ENCODE measurements at places on chromosomes 2 and 18. TPM values are rescaled to one million over a fixed set of nuclear protein-coding genes. Genes with fewer than 3 reads are reported as not detected.

DNA sequence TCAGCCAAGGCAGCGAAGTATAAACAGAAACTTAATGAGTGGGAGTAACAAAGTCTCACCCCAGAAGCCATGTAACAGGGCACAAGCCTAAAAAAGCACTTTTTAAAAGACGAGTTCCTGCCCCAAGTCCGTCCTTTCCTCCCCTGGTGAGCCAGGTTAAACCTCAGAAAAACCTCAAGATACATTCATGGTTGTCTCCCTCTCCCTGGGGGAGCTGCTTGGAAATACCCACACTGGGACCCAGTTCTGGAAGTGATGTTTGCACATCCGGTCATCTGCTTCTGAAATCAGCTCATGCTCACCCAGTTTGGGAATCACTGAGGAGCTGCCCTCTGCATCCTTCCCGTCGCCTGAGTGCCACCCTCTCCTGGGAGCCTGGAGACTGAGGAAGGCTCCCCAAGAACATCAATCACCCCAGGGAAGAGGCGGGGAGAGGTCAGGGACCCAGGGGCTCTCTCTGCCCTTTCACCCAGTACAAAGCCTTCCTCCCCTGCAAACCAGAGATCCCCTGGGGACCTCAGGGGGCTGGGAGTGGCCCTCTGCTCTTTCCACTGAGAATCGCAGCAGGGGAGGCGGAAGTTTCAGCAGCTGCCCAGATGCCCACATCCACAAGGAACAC is 150.6 kb upstream of the AGAP1 start:
- DNase-seq: no peak

DNA sequence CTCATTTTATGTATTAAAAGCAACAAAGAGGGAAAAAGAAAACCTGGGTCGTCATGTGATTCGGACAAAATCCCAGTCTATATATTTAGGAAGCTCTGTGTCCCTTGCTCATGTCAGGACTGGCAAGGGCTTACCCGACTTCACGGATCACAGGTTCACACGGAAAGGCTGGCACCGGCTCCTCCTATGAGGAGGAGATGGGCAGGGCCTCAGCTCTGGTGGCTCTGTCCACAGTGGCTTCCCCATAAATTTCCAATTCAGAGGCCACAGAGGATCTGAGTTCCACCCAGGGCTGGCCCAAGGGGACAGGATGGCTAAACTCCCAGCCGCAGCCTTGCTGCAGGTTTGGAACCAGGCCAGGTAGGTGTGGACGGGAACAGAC is 186.8 kb downstream of the BCL2 start:
- DNase-seq: no peak

The HMSD gene
- total RNA-seq: not detected

DNA sequence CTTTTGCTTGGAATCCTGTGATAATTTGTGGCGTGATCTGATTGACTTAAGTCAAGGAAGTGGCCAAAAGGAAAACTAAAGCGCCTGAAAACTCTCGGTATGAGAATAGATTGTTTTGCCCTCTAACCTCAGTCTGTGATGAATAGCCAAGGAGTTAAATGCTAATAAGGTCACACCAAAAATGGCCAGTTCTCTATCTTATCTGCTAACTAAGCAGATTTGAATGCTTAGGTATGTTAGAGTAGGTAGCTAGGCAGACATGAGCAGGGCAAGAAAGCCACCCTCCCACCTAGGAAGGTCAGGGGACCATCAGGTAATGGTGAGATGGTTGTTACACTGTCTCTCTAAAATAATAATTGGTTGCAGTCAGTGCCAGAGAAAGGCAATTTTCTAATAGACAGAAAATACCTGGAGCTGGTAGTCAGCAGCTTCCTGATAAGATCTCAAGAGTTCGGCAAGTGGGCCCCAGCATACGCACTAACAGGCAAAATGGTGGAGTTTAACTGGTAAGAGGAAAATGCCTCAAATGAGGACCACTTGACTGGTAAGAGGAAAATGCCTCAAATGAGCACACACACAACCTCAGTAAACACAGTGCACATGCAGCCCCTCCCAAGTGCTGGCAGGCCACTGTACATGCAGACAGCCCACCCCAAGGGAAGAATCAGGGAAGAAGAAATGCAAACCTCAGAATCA is 468.4 kb downstream of the MBD2 start:
- DNase-seq: no peak

The TWSG1 gene
- 116 TPM for total RNA-seq

The DLGAP1 gene
- 0.04 TPM for total RNA-seq

The GPR45 gene
- total RNA-seq: not detected

DNA sequence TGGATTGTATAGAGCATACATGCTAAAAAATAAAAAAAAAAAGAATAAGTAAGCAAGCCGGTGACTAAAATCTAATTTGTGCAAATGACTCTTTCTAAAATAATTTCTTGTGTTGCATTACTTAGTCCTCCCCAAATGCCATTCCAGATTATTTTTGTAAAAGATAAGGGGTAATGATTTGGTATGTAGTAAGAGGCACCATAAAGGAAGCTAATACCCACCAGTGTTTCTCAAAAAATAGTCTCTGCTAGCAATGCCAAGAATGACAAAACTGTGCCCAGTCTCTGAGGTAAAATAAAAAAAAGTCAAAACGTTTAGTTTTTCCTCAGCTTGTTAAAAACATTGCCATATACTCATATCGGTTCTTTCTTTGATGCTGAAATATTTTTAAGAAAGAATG is 2.7 kb downstream of the METTL5 start:
- no peak for DNase-seq

The CD207 gene
- total RNA-seq: not detected

The ZNF385B gene
- total RNA-seq: not detected

GRCh38 chr2:211875488-211875887 is 663.1 kb downstream of the ERBB4 start:
- DNase-seq: no peak

GRCh38 chr2:45102579-45103117 is 93.4 kb upstream of the SIX2 start:
- DNase-seq: no peak

The LONRF2 gene
- total RNA-seq: not detected

DNA sequence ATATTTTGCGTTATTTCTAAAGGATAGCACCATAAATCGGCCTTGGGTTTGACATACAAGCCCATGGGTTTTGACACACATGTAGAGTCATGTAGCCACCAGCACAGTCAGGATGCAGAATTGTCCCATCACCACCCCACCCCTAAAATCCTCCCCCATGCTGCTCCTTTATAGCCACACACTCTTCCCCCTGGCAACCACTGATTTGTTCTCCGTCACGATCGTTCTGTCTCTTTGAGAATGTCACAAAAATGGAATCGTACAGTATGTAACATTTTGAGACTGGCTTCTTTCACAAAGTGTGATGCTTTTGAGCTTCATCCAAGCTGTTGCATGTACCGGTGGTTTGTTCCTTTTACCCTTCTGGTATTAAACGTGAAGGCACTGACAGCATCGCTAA is 39.1 kb downstream of the CRACDL start:
- no peak for DNase-seq

DNA sequence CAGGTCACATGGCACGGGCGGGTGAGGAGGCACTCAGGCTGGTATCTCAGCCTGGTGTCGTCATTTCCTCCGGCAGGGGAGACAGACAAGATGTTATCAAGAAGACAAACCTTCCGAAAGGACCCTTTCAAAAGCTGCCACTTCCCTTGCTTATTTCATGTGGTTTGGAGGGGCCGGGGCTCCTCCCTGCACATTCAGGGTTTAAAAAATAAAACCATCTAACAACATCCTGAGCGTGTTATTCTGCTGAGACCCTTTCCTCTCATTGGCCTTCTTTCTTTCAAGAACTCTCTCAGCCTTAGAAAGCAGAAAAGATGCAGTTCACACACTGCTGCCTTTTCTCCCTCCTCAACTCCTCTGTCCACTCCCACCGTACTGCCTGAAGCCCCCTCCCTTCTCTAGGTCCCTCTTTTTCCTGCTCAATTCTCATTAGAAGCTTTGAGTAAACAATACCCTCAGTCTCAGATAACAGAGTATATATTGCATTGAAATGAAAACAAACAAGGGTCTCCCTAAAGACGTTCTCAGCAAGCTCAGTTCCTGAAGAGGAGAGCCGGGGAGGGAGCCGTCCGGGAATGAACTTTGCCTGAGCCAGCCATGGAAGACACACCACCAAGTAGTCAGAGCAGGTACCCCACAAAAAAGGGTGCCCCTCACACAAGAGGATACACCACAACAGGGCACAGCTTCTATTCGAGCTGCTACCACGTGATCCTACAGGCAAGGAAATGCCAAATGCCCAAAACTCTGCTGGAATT is 9.7 kb downstream of the SMAD7 start:
- DNase-seq: no peak

- peak; percentile 65 for DNase-seq
These were observed 55.8 kb downstream of the TTC27 start for GRCh38 chr2:32683520-32684086.

DNA sequence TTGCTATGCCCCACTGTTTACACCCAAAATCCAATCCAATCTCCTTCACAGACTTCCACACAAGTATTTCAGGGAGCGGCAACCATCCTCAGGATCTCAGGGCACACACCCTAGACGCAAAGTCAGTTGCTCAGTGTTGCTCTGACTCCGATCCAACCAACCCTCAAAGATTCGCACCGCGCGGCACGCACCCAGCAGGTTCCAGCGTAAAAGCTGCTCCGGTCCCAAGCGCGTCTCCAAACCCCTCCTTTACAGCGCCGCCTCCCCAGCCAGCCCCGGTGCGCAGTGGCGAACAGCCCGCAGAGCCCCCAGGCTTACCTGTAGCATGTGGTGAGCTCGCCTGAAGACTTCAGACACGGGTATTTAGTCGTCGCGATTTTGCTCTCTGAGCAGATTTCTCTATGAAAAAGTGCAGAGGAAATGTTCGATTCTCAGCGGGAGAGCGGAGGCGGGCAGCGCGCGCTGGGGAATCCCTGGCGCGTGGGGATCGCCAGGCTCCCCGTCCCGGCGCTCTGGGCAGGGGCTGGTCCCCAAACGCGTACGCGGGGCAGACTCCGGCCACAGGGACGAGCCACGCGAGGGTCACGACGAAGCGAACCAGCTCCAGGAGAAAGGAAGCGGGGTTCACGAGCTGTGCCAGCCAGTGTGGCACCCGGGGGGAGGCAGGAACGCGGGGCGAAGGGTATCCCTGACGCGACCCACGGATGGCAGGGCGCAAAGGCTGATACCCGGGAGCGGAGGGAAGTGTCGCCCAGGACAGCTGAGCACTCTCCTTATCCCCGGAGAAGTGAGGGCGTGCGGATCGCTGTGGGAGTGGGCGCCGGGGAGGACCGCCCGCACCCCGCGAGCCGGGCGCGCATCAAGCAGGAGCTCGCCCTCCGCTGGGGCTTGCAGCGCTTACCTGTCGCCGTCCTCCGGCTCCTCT is 650 bp downstream of the CCBE1 start:
- no peak for DNase-seq

The MOCOS gene
- 1.3 TPM for total RNA-seq

DNA sequence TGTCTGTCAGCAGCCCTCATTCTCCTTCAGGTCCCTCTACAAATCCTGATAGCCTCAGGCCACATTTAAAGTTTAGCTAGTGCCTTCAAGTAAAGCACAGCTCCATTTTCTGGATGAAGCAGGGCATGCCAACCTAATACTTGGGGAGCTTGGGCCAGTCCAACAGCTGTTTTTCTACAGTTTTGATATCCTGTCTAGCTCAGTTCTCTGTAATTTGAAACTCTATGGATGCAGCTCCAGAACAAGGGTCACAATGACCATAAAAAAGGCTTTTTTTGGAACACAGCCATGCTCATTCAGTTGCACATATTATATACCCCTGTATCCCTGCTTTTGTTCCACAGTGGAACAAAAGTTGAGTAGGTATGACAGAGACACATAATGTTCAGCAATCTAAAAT is 373.5 kb downstream of the SUCLG1 start:
- no peak for DNase-seq

The PRKD3 gene
- 84.1 TPM for total RNA-seq

The CNTNAP5 gene
- not detected for total RNA-seq

The CAPN10 gene
- 30.3 TPM for total RNA-seq

The STARD6 gene
- 0.33 TPM for total RNA-seq

DNA sequence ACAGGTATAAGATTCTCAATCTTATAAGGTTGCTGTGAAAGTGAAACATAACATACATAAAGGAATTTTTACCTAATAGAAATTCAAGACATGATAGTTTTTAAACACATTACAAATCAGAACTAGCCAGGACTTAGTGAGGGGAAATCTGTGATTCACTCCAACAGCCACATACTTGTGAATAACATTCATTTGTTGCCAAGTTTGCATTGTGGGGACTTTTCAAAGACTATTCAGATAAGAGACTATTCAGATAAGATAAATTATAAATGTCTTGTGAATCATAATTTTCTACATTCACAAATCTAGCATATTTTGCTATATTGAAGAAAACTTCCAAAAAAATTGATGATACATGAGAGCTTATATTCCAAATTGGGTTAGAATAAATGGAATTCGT is 345.3 kb upstream of the CDH20 start:
- peak; percentile 57 for DNase-seq

- no peak for DNase-seq
These were observed 7.5 kb downstream of the ADCY3 start for GRCh38 chr2:24912523-24912922.

The SAG gene
- not detected for total RNA-seq

The PTRHD1 gene
- total RNA-seq: 31.0 TPM

The CAMKMT gene
- 7.6 TPM for total RNA-seq

DNA sequence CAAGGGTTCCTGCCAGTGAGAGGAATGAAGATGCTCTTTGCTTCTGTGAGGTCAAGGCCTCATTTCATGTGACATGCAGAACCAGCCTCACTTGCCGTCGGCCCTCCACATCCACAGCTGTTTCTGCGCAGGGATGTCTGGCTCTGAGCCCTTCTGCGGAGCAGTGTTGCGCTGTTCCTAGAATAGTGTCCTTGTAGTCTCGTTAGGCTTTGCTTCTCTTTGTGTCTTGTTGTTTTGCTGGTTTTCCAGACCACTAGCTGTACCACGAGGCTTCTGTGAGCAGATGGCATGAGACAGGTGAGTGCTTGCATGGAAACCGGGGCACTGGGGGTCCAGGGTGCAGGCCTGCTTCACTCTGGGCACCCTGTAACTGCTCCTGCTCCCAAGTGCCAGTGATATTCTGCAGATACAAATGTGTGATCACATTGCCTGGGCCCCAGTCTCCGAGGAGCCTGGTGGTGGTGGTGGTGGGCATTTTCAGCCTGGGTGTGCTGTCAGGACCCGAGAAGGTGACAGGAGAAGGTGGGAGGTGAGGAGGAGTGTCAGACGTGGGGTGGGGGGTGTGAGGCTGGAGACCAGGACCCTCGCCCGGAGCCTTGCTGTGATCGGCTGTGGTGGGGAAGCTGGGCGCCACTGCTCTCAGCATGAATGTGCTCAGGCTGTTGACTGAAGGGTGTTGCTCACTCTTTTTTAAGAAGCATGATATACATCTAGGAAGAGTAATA is 34.3 kb downstream of the LDLRAD4 start:
- no peak for DNase-seq

GRCh38 chr18:63477968-63478367 is 1.2 kb downstream of the SERPINB5 start:
- no peak for DNase-seq
